ENCODE measurements at places on chromosomes 16 and 17.

- peak; percentile 93 for DNase-seq
These were observed 14.6 kb upstream of the CSNK1D start for GRCh38 chr17:82287868-82288801.

- DNase-seq = no peak
These were observed 849 bp downstream of the PRR29 start for GRCh38 chr17:63998721-63999679.

DNA sequence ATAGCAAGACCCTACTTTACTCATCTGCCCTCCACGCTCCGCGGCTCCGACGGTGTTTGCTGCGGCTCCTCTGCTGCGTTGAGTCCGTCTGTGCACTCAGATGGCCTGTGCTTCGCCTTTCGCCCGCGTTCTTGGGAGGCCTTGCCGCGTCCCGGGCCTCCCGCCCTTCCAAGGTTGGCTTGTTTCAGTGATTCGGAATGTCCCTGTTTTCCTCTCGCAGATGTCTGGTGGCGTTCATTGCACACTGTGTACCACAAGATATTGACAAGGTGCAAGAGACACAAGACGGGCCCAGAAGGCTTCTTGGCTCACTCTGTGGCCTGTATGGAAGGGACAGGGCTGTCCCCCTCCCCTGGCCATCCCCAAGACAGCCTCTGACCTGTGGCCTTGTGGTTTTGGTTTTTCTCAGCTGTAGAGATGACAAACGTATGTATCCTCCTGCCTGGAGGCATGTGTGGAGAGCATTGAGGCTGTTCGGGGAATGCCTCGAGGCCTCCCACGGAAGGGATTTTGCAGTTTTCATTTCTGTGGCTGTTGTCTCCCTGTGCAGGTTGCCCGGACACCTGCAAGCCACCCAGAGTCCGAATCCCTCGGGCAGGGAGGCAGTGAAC, 15.4 kb downstream of the MGRN1 start:
- DNase-seq = no peak

DNA sequence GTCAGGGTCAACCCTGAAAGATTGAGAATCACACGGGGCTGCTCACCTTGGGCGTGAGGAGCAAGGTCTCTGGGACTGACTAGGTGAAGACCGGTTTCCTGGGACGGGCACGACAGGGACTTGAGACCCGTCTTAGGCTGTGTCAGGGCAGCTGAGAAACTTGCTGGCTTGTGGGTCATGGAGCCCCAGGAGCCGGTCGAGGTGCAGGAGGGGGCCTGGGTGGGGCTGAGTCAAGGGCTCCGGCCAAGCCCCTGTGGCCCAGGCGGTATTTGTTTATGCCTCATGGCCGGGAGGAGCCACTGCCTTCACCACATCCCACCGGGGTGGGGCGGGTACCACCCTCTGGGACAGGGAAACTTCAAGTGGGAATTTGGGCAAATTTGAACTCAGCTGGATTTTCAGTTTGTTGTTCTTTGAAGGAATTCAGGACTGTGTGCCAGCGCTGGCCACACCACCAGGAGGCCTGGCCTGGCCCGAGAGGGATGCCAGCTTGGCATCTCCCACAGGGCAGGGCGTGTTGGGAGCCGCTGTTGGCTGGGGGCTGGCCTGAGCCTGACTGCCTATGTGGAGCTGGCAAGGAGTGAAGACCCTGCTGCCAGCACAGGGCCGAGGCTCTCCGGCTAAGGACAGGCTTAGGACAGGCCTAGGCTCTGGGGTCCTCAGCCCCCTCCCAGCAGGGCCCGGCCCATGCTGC, 116.1 kb downstream of the METRNL start:
- peak; percentile 21 for DNase-seq

DNA sequence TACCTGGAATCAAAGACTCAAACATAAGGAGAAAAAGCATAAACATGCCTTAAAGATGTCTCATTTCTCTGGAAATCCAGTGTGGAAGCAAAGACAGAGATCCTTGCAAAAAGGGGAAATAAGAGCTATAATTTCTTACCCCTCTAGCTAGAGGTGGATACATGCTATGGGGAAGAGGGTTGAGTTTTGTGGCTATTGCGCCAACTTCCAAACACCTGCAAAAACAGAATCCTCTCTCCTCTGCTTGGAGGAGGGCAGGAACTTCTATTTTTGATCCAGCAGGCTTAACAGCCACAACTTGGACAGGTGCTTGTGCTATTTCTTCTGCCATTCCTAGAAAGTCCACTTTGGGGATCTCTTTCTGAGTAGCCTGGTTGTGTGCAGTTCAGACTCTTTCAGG, 21.5 kb upstream of the NUDT7 start:
- DNase-seq = no peak

DNA sequence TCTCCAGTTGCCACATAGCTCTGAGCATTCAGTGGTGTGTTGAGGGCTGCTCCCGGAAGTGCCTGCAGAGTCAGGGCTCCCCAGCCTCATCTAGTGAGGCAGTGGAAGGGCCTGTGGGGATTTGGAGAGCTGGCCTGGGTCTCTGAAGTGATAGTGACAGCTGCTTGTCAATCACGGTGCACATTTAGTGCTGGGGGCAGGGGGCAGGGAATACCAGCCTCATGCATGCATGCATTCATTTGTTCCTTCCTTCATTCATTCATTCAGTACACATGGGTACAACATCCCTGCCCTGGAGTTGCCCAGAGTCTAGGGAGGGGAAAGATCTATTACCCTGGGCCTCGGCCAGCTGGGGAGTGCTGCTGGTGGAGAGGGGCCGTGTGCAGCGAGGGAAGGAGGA, 11.3 kb upstream of the STH start:
- DNase-seq = no peak

- no peak for DNase-seq
These were observed 60.0 kb downstream of the KLHDC4 start for GRCh38 chr16:87705771-87706277.

Data from fibroblast of pulmonary artery (primary cell).